Right ventricle myocardium inferior (tissue), 1 donor: ENCODE measurements at places on chromosomes 2 and 18. TPM values are rescaled to one million over a fixed set of nuclear protein-coding genes. Genes with fewer than 3 reads are reported as not detected.

Gene GALNT5
- total RNA-seq, result 0.30 TPM

Gene OBSL1
- 158 TPM for total RNA-seq

Gene CD207
- total RNA-seq, result 0.41 TPM

Gene SIX3
- total RNA-seq, result not detected
